ENCODE measurements at places on chromosomes 4 and X.

DNA sequence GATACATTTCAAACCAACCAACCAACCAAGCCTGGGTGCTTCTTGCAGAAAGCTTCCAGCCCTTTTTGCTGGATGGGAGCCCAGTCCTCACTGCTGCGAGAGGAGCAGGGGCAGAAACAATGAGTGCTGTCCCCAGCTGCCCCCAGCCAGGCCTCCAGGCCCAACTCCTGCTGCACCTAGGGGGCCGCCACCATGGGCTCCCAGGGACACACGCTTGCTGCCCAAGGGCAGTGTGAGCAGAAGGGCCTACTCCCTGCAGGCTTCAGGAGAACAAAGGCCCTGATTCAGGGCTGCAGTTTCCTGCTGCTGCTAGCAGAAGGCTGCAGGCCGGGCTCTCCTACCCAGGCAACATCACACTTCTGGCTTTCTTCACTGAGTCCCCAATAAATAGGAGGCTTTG lies 37.7 kb upstream of the ENPP6 start:
- H3K4me1 ChIP-seq, result no peaks in the 10 kb centered on the region
- H3K36me3 ChIP-seq, result no peaks in the 10 kb centered on the region
- H3K27me3 ChIP-seq, result peaks cover 23% of the 10 kb centered on the region
- H3K27ac ChIP-seq, result no peak overlapping the region

GRCh38 chr4:160563552-160564282 lies 1460.8 kb downstream of the RAPGEF2 start:
- no peak overlapping the region for H3K27ac ChIP-seq
- no peaks in the 10 kb centered on the region for H3K27me3 ChIP-seq
- DNase-seq, result no peak
- no peaks in the 10 kb centered on the region for H3K36me3 ChIP-seq
- no peaks in the 10 kb centered on the region for H3K4me1 ChIP-seq

- no peak for DNase-seq
- H3K27me3 ChIP-seq, result peaks cover 18% of the 10 kb centered on the region
- no peaks in the 10 kb centered on the region for H3K4me1 ChIP-seq
These were observed 364.3 kb downstream of the FBXW7 start for GRCh38 chr4:152171556-152171955.

DNA sequence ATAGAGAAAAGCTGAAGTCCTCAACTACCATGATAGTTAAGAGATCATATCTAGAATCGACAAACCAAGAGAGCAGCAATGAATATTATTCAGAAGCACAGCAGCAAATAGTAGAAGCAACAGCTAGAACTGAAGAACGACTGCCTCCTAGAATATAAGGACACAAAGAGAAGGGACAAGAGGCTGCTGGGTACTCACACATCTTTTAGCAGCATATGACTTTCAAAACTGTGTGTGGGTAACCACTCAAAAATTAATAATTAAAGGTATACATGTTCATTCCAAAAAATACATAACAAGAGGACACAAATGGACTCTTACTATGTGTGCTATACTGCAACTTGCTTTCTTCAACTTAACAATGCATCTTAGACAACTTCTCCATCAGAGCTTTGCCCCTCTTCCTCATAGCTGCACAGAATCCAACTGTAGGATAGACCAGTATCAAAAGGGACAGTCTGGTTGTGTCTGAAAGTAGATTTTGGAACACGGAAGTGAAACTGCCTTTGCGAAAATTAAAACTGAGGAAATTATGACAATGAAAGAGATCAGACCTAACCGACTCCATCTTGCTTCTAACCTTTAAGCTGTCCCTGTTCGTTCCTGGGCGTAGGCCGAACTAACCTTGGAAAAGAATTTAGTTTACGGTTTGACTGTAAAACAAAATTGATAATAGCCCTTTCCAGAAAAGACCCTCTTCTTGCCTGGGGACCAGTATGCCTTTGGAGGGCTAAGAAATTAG lies 125.7 kb downstream of the SH3KBP1 start:
- peak overlapping the region; percentile 63 for H3K4me3 ChIP-seq
- no peak for DNase-seq
- peaks cover 7% of the 10 kb centered on the region for H3K36me3 ChIP-seq
- H3K4me1 ChIP-seq, result peaks cover 64% of the 10 kb centered on the region
- peak overlapping the region; percentile 95 for H3K27ac ChIP-seq

GRCh38 chrX:16278927-16279326 lies 111.6 kb downstream of the MAGEB17 start:
- DNase-seq, result no peak
- H3K4me3 ChIP-seq, result no peak overlapping the region
- H3K4me1 ChIP-seq, result no peaks in the 10 kb centered on the region
- peaks cover 7% of the 10 kb centered on the region for H3K27me3 ChIP-seq
- H3K27ac ChIP-seq, result no peak overlapping the region

DNA sequence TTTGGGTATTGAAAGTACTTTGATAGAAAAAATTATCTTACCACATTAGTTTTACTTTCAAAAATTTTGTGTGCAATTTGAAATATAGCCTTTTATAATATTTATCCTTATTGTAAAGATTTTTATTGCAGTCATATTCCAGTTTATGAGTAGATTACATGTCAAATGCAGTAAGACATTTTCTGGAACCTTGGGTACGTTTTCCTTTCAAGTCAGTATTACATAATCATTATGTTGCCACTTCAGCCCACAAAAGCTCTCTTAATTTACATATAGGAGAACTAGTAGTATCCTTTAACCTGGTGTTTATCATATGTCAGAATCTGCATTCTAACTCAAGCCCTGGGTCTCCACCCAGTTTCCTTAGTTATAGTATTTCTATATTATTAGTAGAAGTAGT lies 98.5 kb downstream of the CENPC start:
- no peaks in the 10 kb centered on the region for H3K27me3 ChIP-seq
- DNase-seq, result no peak
- no peak overlapping the region for H3K4me3 ChIP-seq
- peaks cover 3% of the 10 kb centered on the region for H3K36me3 ChIP-seq

DNA sequence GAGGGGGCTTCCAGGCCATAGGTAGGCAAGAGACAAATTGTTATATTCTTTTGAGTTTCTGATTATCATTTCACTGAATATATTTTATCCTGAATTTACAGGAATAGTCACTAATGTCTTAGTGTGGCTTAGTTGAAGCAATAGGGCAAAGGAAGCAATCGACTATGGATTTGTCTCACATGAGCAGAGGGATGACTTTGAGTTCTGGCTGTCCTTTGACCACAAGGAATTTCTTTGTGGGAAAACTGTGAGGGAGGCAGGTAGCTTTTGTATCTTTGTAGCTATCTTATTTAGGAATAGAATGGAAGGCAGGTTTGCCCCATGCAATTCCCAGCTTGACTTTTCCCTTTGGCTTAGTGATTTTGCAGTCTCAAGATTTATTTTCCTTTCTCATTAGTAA lies 207.3 kb upstream of the ANXA10 start:
- no peaks in the 10 kb centered on the region for H3K4me1 ChIP-seq
- H3K4me3 ChIP-seq, result no peak overlapping the region
- DNase-seq, result no peak
- H3K27ac ChIP-seq, result no peak overlapping the region
- no peaks in the 10 kb centered on the region for H3K36me3 ChIP-seq
